ENCODE measurements at places on chromosomes 1 and 21.

DNA sequence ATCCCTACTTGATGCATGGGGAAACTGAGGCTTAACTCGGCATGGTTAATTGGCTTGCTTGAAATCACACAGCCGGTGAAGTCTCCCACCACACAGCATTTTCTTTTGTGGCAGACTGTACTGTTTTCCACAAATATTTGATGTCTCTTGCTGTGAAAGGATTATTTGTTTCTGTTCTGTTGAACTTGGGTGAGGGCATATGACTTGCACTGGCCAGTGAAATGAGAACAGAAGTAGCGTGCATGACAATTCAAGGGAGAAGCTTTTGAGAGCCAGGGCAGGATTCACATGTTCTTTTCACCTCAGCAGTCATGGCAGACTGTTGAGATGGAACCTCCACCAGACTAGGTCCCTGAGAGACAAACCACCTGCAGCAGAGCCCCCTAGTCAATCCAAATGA, 11.7 kb upstream of the AK2 start:
- no peak for DNase-seq

GRCh38 chr21:42189860-42190485, 29.0 kb upstream of the ABCG1 start:
- DNase-seq, result no peak

DNA sequence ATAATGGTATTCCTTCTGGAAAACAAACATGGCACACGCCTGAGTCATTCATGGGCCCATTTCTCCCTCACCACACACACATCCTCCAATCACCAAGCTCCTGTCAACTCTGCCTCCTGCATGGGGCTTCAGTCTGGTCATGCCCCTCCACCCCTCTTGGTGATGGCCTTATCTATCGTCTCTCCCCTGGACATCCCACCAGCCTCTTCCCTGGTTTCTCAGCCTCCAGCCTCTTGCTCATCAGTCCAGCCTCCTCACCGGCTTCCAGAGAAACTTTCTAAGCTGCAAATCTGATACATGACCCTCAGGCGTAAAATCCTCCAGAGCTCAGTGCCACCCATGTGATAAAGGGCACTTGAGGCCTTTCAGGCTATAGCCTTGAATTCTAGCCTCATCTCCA, 243.9 kb downstream of the FOXD2 start:
- DNase-seq, result no peak

DNA sequence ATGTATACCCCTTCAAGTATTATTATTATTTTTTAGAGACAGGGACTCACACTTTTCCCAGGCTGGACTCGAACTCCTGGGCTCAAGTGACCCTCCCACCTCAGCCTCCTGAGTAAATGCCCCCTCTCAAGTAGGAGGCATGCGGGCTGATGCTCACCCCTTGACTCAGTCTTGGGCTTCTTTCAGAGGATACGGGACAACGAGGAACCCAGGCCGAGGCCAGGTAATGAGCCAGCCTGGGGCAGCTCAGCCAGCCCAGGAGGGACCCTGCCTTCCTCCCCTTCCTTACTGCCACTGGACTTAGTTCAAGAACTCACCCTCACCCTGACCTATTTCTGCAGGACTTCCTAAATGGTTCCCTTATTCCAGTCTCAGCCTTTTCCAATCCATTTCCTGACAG, 198.0 kb upstream of the MAP1LC3C start:
- no peak for DNase-seq

DNA sequence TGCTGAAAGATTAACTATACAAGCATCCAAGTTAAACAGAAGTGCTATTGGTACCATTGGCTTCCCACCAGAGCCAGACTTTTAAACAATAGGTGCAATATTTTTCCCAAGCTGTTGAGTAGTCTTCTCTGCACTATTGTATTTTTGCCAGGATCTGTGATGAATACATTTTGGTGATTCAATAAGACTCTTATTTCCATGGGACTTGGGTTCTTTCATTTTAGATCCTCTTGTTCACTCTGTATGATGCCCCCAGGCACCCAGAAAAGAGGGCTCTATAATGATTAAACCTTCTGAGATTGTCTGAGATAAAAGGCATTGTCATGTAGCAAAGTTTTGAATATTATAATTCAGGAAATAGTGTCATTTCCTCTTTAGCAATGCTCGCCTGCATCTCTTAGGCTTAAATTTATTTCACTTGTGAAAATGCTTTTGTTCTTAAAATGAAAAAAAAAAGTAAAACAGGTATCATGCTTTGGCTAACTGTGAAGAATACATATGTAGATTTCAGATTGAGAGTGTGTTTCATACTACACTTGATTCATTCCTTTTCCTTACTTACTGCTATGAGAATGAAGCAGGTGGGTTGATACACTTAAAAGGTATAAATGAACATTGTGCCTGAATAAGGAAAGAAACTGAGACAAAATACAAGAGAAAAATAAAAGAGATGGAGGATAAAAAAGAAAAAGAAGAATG, 275.0 kb downstream of the HMCN1 start:
- DNase-seq, result no peak

DNA sequence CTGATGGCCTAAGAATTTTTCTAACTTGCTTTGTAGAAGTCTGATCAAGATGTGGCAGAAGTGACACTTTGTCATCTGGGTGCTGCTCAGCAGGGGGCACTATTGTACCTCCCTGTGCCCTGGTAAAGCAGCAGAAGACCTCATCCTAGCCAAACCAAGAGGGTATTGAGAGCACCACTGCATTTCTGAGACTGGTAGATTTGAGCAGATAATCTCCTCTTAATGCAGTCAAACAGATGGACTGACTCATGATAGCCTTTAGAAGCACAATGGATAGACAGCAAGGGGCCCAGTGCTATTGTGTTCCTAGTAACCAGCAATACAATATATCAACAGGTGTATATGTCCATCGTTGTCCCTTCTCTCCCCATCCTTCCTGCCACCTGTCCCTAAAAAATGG, 5.7 kb downstream of the TPM3 start:
- DNase-seq, result no peak
